Stimulated activated CD8-positive, alpha-beta memory T cell treated with anti-CD3 and anti-CD28 coated beads, Interleukin-7, amount 100 ng/mL, for 24 hours (primary cell): ENCODE measurements at places on chromosomes 1 and 21.

DNA sequence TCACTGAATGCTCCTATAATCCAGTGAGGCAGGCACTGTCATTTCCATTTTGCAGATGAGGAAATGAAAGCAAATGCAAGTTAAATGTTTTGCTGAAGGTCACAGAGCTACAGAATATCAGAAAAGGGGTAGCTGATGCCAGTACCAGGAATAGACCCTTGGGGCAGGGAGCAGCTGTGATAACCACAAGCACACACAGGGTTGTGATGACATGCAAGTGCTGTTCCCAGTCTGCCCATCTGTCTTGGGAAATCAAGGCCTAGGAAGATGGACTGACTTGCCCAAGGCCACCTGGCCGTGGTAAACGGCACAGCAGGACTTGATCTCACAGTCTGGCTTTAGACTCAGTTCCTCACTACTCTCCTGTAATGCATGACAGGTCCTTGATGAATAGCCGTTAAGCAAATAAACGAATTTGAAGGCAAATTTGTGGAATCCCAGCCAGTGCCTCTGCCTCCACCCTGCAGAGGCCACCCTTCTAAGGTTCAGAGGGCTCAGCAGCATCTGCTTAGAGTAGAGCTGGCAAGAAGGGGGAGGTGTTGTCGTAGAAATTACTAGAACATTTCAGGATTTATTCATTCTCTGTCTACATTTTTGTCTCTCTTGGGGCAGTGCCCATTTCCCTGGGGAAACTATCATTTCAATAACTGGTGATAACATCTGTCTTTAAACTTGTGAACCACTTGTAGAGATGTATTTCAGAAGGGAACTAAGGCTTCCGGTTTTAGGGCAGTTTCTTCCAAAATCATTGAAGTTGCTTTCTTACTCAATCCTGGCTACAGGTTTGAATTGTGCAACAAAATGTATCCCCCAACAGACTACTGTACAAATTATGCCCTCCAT is 53.2 kb upstream of the MRPS6 start:
- no peak for DNase-seq

- no peak for DNase-seq
Observed at GRCh38 chr1:157319567-157319966, 181.4 kb upstream of the ETV3 start.

- DNase-seq, result no peak
Observed at GRCh38 chr1:12480748-12481362, 137.2 kb downstream of the DHRS3 start.

- DNase-seq, result no peak
Observed at GRCh38 chr21:40067751-40068150, 200.5 kb downstream of the PCP4 start.

- no peak for DNase-seq
Observed at GRCh38 chr1:119884711-119885110, 11.6 kb downstream of the ADAM30 start.
